ENCODE measurements at places on chromosomes 7 and 10. TPM values are rescaled to one million over a fixed set of nuclear protein-coding genes. Genes with fewer than 3 reads are reported as not detected.

HKDC1 gene
- total RNA-seq: not detected

CYP26C1 gene
- 0.10 TPM for total RNA-seq

ARF5 gene
- 137 TPM for total RNA-seq

SPDYE9 gene
- total RNA-seq: 0.25 TPM

SLC18A3 gene
- total RNA-seq: 21.5 TPM

MRC1 gene
- total RNA-seq: 7.9 TPM

CFAP70 gene
- 1.3 TPM for total RNA-seq

TET1 gene
- total RNA-seq: 31.6 TPM

GRID2IP gene
- 0.66 TPM for total RNA-seq

TAS2R3 gene
- 1.6 TPM for total RNA-seq

RAB19 gene
- not detected for total RNA-seq

PLCE1 gene
- total RNA-seq: 0.25 TPM

VSTM4 gene
- total RNA-seq: 2.0 TPM

H2BK1 gene
- total RNA-seq: not detected

ORAI2 gene
- 31.8 TPM for total RNA-seq
